ENCODE measurements at places on chromosomes 6 and 20. TPM values are rescaled to one million over a fixed set of nuclear protein-coding genes. Genes with fewer than 3 reads are reported as not detected.

DNA sequence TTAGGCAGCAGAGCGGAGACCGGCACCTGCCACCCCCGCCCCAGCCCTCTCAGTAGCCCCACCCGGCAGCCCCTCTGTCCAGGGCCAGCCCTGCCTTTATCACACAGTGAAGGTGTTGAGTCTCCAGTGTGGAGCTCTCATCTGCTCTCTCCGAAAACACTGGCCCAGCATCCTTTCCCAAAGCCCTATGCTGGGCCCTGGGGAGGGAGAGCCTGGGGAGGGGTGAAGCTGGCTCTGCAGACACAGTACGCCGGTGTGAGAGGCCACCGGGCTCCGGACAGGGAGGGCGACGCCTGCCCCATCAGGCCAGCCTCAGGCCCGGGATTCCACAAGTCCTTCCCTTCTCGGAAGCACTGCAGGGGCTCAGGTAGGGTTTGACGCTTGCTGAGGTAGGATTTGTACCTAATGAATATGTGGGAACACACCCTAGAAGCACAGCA lies 186.9 kb downstream of the ERMARD start:
- DNase-seq = no peak

DNA sequence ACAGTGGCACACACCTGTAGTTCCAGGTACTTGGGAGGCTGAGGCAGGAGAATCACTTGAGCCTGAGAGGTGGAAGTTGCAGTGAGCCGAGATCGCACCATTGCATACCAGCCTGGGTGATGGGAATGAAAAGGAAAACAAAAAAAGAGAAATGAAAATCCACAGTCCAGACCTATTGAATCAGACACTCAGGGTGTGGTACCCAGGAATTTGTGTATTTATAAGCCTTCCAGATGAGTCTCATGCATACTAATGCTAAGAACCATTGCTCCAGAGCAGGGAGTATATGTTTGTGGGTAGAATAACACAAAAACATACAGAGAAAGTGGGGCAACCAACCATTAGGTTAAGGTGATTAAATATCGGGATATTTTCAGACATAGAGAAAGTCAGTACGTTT lies 36.1 kb upstream of the PLCB4 start:
- no peak for DNase-seq

- DNase-seq = no peak
Observed at GRCh38 chr6:77548190-77548589, 84.9 kb upstream of the HTR1B start.

The ELOVL4 gene
- total RNA-seq = 2.0 TPM

The RRAGD gene
- 11.3 TPM for total RNA-seq

The B4GALT5 gene
- 21.6 TPM for total RNA-seq

The GPX5 gene
- total RNA-seq = not detected

The EBF4 gene
- 2.9 TPM for total RNA-seq

GRCh38 chr20:56202493-56203077 lies 45.9 kb upstream of the MC3R start:
- DNase-seq = no peak

Measured in activated CD4-positive, alpha-beta memory T cell treated with anti-CD3 and anti-CD28 coated beads, Interleukin-2, amount 10 ng/mL, durations not matched to agents 7 days and 5 days (primary cell).